ENCODE measurements at places on chromosomes 2 and 18. TPM values are rescaled to one million over a fixed set of nuclear protein-coding genes. Genes with fewer than 3 reads are reported as not detected.
A peak's percentile ranks its signal among the peaks of the same experiment; 100 is the strongest.

- no peak for DNase-seq
These were observed 136.0 kb upstream of the SIX2 start for GRCh38 chr2:45145073-45145899.

DNA sequence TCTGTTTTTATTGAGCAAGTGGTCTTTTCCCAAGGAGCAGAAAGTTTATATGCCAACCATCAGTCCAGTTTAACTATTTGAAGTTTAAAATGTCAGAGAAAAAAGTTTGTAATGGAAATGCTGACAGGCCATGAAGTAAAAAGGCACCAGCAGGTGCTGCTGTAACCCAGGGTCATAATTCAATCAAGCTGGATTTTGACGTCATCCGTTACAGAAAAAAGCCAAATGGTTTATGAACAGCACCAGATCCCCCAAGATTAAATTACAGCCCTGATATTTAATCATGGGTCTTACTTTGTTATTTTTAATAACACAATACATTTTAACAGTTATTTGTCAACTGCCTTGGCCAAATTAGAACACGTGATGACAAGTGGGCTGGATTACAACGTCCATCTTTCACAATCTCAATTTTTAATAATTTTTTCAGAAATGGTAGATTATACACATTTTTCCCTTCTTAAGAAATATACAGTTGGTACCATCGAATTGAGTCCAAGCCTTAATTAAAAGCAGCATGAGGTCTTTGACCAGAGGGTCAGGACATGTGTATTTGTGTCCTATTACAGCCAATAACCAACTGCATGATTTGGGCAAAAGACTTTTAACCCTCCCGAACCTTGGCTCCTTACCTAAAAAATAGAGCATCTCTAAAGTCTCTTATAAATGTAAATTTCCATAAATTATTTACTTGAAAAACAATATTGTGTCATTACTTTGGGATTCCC, 10.0 kb downstream of the TCF4 start:
- peak; percentile 58 for DNase-seq

- DNase-seq = no peak
These were observed 53.9 kb upstream of the TAF1B start for GRCh38 chr2:9789371-9789770.

DNA sequence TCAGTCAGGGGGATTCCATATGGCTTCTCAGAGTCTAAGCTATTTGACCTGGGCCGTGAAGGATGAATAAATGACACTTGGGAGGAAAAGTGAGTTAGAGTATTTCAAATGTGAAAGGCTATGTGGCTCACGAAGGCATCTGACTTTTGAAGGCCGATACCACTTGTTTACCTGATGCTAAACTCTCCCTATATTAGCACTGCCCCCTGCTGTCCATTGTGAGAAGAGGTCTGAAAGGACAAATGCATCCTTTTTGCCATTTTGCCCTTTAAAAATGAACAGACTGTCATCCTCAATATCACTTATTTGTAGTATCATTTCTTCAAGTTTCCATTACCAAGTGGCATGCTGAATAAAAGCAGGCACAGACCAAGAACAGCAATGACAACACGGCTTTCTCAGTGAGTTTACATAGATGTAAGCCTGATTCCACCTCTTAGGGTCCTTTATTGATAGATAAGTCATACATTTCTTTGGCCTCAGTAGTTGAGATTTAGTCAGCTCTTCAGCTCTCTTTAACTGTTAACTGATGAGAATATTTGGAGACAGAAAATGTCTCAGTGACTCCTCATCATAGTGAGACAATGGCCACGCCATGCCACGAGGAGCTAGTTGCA, 40.1 kb downstream of the DOCK10 start:
- peak; percentile 84 for DNase-seq

DNA sequence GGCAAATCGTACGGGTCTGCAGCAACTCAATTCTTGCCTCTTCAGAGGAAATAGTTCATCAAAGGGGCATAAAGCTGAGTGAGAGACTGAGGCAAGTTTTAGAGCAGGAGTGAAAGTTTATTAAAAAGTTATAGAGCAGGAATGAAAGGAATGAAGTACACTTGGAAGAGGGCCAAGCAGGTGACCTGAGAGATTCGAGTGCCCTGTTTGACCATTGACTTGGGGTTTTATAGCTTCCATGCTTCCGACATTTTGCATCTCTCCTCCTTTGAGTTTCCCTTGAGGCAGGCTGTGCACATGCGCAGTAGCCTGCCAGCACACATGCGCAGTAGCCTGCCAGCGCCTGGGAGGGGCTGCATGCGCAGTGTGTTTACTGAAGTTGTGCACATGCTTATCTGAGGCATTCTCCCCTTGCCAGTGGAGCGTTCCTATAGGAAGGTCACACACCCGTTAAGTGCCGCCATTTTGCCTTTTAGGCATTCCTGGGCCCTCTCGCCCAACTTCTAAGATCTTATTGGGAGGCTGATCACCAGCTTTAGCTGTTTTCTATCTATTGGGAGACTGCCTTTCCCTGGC, 265.5 kb upstream of the MGAT5 start:
- DNase-seq = no peak

GRCh38 chr18:75694292-75694691, 266.8 kb upstream of the SMIM21 start:
- no peak for DNase-seq

GRCh38 chr2:204239411-204240165, 303.0 kb downstream of the ICOS start:
- no peak for DNase-seq

The ALPG gene
- not detected for total RNA-seq

DNA sequence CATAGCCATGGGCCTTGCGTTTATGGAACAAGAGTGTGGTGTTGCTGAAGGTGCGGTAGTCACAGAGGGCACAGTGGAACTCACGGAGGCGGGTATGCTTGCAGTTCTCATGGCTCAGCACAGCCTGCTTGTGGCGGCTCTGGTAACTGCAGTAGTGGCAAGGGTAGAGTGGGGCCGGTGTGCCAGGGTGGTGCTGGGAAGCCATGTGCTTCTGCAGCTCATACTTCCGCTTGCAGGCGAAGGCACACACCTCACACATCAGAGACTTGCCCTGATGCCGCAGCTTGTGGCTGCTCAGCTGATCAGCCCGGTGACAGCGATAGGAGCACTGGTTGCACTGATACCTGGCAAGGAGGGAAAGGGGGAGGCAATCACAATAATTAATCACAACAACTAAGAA, 14.7 kb downstream of the ZNF142 start:
- DNase-seq = peak; percentile 31

DNA sequence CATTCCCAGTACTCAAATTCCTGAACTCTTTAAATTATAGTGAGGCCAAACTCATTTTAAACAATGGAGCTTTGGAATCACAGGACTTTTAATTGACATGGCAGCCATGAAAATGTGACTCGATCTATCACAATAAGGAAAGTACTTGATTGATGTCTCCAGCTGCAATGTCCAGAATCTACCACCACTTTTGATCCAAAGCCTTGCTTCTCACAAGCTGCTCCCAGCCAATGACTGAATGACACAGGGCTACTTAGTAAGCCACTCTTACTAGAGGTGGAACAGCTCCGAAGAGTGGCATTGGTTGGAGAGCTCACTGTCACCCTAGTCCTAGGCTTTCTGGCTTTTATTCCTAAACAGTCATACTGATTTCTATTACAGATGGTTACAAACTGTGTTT, 270.1 kb downstream of the IRS1 start:
- DNase-seq = no peak

GRCh38 chr2:176747506-176747905, 465.1 kb upstream of the HNRNPA3 start:
- peak; percentile 71 for DNase-seq

DNA sequence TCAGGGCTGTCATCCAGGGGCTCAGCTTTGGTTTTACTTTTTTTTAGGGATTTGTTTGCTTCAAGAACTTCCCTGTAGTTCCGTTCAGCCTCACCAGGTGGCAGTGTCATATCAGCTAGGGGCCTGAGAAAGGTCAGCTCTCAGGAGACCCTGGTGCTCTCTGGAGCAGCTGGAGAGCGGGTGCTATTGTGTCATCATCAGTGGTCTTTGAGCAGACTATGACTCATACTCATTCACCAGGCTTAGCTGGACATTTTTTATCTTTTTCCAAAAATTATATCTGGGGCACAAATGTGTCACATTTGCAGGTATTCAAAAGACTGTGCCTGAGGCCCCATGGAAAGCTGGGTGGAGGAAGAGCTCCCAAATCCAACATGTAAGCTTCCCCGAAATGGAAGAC, 24.4 kb downstream of the ZNF892 start:
- peak; percentile 81 for DNase-seq

DNA sequence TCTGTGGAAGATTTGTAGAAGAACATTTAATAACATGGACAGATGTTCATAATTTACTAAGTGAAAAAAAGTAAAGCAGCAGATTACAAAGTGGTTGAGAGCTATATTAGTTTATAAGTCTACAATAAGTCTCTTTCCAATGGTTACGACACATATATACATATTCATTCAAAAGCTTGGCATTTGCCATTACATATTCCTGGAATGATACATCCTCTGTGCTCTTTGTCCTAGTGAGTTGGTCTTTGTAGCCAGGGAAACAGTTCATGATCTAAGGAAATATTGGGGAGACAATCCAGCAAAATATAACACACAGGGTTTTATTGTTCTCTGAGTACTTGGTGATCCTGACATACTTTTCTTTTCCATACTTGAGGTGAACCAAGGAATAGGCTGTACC, 32.5 kb upstream of the SOS1 start:
- DNase-seq = peak; percentile 21

DNA sequence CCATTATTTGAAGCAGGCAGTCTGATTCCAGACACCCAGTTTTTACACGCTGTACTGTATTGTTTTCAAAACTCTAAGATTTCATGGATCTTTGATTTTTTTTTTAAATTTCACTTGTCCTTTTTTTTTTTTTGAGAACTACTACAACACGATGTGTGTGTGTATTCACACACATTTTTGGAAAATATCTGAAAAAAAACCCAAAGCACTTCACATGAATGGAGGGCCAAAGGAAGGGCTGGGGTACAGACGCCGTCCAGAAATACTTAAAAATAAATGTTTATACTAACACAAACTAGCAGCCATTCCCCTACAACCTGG, 314 bp upstream of the SSB start:
- no peak for DNase-seq

DNA sequence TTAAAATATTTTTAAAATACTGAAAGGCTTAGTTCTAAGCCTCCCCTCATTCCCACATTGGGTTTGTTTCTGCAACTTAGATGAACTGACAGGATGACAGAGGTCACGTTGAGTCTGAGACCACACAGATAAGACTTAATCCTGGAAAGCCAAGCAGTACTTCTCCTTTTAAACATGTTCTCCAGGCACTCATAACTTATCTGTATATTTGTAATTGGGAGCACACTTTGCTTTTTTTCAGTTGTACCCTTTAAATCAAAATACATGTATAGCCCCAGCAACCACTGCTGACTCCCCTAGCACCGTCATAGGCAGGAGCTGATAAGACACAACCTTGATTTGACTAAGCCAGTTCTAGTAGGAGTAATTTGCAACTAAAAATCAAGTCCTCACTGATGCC, 394.8 kb downstream of the PID1 start:
- DNase-seq = no peak

DNA sequence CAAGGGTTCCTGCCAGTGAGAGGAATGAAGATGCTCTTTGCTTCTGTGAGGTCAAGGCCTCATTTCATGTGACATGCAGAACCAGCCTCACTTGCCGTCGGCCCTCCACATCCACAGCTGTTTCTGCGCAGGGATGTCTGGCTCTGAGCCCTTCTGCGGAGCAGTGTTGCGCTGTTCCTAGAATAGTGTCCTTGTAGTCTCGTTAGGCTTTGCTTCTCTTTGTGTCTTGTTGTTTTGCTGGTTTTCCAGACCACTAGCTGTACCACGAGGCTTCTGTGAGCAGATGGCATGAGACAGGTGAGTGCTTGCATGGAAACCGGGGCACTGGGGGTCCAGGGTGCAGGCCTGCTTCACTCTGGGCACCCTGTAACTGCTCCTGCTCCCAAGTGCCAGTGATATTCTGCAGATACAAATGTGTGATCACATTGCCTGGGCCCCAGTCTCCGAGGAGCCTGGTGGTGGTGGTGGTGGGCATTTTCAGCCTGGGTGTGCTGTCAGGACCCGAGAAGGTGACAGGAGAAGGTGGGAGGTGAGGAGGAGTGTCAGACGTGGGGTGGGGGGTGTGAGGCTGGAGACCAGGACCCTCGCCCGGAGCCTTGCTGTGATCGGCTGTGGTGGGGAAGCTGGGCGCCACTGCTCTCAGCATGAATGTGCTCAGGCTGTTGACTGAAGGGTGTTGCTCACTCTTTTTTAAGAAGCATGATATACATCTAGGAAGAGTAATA, 34.3 kb downstream of the LDLRAD4 start:
- no peak for DNase-seq

The LYPD1 gene
- total RNA-seq = not detected

The REG3G gene
- not detected for total RNA-seq

- DNase-seq = no peak
These were observed 1.8 kb upstream of the KCNF1 start for GRCh38 chr2:10909996-10910341.

The KLHL30 gene
- 1.7 TPM for total RNA-seq

- no peak for DNase-seq
These were observed 2.8 kb downstream of the IL1F10 start for GRCh38 chr2:113070606-113070975.

DNA sequence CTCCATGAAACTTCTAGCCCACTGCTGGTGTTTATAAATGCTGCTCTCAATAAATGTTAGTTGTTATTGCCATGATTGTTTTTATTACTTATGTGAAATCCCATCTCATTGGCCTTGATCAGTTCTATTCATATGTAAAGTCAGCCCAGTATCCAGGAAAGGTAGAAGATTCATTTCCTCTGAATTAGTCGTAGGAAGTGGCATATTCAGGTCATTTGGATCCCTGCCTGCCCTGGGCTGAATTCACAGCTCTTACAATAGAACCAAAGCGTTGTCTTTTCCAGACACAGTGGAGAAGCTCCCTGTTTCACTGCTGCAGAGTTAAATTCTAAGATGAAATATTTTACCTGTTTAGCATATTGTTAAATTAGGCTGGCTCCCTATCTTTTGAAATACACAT, 70.3 kb downstream of the MAIP1 start:
- no peak for DNase-seq

DNA sequence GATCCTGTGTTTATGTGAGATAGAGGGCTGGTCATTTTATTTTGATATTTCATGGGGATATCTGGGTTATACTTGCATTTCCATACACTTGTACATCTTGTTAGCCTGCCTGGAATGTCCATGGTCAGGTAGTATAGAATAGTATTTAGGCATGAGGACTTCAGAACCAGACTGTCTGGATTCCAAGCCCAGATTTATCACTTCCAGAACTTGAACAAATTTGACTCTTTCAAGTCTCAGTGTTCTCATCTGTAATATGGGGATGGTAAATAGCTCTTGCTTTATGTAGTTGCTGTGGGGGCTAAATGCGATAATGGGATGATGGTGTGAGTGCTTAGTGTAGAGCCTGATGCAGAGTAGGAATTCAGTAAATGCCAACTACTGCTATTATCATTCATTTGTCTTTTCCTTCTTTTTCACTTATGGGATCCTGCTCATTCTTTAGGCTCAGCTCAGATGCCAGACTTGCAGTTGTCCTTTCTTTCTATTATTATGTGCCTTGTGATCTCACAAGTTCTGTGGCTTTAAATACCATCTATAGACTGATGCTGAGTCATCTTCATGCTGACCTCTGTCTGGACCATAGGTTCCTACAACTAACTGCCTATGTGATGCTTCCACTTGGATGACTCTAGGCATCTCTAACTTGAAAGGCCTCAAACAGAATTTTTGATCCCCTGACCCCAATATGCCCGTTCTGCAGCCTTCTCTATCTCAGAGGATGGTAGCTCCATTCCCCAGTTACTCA, 67.4 kb downstream of the POLE4 start:
- no peak for DNase-seq

The COL4A3 gene
- 0.72 TPM for total RNA-seq

The RBKS gene
- not detected for total RNA-seq

The PCARE gene
- not detected for total RNA-seq
